ENCODE measurements at places on chromosomes 16 and 17.

GRCh38 chr17:34852614-34853013, 108.6 kb downstream of the CCT6B start:
- DNase-seq = no peak

- no peak for DNase-seq
Observed at GRCh38 chr16:67933805-67934204, 2.1 kb upstream of the CTRL start.

- DNase-seq = no peak
Observed at GRCh38 chr16:3878610-3879009, 1.9 kb downstream of the CREBBP start.

DNA sequence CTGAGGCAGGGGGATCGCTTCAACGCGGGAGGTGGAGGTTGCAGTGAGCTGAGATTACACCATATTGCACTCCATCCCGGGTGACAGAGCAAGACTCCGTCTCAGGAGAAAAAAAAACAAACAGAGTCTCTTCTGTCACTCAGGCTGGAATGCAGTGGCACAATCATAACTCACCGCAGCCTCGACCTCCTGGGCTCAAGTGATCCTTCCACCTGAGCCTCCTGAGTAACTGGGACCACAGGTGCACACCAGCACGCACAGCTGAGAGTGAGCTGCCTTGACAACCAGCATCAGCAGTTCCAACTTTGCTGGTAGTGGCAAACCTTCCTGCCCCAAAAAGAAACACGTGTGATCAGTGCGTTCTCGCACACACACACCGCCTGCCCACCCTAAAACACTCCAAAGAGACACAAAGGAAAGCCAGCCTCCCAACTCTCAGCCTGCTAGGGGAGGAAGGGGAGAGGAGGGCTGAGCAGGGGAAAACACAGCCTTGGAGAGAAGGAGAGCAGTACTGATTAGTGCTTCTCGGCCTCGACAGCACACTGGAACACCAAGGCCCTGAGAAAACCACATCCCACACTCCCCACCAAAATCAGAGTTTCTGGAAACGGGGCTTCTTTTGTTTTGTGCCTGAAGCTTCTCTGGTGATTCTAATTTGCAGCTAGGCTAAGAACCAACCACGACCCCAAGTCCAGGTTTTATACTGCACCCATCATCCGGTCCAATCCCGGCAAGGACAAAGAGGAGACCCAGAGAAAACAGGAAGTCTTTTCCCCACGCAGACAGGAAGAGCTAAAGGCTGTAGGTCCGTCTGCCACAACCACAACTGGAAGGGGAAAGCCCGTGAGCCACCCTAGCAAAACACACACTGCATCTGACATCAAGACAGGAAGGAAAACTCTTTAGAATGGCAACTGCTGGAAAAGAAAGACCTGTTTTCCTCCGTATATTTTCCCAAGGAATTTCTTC, 28.8 kb downstream of the ZCCHC14 start:
- peak; percentile 13 for DNase-seq

DNA sequence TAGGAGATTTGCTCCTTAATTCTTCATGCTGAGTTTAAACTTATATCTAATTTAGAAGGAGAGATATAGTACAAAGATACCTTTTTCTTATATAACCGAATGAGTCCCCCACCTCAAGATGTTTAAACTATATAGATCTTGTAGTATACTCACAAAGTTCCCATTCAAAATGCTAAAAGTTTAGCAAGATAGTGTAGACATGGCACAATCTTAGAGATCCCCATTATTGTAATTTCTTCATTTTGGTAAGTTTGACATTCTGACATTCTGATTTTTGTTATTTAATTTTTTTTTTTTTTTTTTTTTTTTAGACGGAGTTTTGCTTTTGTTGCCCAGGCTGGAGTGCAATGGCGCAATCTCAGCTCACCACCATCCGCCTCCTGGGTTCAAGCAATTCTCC, 22.8 kb downstream of the SNTB2 start:
- no peak for DNase-seq

- DNase-seq = no peak
Observed at GRCh38 chr17:61415374-61416210, 15.9 kb downstream of the TBX2 start.

GRCh38 chr16:22424161-22424937, 49.9 kb upstream of the CDR2 start:
- DNase-seq = no peak

DNA sequence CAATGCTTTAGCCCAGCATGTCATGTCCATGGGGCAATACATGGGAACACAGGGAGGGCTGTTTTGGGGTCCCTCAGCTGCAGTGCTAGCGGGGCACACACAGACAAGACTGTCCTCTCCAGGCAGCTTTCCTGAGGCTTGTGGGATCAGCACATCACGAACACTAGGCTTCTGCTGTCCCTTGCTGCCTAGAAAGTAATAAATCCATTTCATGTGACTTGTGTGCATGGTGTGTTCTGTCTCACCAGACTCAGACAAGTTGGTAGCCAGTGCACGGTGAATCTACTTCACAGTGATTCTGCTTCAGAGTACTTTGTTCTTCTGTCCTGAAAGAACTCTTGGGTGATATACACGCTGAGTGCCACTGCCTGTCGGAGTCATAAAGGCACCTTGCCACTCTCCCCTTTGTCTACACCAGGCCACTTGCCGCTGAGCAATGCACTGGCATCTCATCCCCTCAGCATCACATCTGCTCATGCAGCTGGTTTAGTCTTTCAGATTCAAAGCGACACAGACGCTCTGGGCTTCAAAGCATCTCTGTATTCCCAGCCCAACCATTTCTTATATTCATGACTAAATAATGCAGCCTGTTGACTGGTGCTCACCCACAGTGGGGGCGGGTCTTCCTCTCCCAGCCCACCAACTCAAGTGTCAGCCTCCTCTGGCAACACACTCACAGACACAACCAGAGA, 95.2 kb upstream of the COX10 start:
- DNase-seq = no peak

DNA sequence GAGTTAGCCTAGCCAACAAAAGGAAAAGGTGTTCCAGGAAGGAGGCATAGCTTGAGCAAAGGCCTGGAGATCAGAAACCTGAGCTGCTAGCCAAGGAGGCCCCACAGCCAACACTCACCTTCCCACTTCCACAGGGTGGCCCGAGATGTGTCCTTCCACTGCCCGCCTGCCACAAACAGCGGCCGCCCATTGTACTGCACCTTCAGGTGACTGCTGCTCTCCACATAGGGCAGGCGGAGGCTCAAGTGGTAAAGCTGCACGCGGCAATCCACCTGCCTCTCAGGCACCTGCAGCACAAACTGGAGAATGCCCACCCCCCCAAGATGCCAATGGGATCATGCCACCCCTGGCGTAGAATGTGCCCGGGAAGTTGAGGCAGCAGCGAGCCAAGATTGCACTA, 111.5 kb downstream of the RMI2 start:
- DNase-seq = no peak

DNA sequence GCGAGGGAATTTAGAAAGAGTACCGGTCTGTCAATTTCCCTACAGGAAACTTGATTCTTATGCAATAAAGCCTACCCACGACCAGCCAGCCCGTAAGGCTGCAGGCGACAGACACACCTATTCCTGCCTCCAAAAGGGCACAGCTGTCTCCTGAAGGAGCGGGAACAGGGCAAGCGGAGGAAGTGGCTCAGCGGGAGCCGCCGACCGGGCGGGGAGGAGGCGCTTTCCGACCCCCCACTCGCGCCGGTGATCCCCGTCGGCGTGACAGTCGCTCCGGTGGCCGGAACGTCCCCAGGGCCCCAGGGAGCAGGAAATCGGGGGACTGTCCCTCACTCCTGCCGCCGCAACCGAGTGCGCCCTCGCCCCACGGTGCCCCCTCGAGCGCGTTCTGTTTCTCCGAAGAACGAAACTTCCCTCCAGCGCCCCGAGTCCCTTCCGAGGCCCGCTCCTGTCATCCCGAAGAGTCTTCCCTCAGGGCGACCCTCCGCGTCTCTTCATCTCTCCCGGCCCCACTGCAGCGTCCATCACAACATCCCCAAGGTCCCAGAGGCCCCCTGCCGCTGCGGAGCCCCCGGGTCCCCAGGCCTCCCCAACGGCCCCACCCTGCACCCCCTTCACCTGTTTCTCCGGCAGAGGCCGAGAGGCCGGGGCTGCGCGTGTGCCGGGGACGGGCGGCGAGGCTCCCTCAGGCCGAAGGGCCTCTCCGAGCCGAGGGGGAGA, 421 bp downstream of the STAT3 start:
- no peak for DNase-seq

GRCh38 chr17:55745258-55745657, 5.6 kb upstream of the PCTP start:
- no peak for DNase-seq

DNA sequence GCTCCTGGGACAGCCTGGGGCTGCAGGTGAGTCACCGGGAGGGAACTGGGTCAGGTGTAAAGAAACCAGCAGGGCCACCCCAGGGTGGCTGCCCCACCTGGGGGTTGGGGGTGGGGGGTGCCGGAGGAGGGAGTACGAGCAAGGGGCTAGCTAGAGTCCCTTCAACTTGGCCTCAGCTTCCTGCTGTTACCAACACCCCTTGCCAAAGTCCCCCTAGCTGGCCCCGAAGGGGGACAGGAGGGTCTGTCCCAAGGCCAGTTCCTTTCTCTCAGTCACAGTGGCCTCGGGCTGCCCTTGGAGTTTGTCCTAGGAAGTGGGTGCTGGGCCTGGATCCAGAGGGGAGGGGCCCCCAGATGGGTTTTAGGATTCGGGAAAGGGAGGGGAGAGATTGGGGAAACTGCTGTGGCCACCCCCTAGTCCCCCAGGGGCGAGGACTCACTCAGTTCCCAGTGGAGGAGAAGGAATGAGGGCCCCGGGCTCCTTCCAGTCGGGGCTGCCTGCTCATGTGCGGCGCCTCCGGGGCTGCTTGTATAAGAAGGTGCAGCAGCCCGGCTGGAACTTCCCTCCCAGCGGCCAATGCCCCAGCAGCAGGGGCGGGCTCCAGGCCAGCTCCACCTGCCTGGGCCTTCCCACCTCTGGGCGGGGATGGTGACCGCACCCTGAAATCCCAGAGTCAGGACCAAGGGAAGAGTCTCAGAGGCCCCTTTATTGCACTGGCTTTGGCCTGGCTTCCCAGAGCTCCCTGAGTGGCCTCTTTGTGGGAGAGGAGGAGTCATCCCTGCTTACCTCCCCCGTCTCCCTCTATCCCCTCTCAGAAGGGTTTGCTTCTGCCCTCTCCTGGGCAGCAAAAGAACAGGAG, 7.3 kb downstream of the ARHGAP27 start:
- DNase-seq = no peak

GRCh38 chr17:6496640-6497441, 52.6 kb downstream of the PIMREG start:
- DNase-seq = no peak

DNA sequence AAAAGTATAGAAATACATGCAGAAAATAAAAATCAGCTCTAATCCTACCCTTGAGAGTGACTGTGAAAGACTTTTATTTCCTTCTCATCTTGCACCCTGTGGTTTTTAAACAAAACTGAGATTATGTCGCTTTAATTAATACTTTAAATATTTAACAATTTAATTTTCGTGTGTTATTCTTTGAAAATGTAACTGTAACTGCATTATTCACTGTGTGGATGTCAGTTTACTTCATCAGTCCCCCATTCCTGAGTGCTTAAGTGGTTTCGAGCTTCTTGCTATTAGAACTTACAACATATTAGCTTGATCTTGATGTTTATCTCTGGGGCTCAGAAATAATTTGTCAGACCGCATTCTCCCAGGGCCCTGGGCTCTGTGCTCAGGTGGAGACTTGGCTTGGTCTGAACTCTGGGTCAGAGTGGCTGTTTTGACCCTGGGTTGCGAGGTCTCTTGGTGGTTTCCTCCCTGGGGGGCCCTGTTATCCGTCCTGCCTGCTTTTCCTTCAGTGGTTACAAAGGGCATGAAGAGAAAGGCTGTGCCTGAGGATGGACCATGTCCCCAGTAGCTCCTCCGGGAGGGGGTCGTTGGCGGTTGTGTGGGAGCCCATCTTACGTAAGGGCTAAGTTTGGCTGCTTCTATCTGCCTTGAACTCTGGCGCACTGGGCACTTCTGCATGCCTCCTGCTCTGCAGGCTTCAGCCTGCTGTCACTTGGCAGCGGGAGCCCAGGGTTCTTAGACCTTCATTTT, 25.7 kb downstream of the AKAP1 start:
- DNase-seq = no peak

- DNase-seq = no peak
Observed at GRCh38 chr16:85072076-85072860, 40.0 kb downstream of the CIBAR2 start.

DNA sequence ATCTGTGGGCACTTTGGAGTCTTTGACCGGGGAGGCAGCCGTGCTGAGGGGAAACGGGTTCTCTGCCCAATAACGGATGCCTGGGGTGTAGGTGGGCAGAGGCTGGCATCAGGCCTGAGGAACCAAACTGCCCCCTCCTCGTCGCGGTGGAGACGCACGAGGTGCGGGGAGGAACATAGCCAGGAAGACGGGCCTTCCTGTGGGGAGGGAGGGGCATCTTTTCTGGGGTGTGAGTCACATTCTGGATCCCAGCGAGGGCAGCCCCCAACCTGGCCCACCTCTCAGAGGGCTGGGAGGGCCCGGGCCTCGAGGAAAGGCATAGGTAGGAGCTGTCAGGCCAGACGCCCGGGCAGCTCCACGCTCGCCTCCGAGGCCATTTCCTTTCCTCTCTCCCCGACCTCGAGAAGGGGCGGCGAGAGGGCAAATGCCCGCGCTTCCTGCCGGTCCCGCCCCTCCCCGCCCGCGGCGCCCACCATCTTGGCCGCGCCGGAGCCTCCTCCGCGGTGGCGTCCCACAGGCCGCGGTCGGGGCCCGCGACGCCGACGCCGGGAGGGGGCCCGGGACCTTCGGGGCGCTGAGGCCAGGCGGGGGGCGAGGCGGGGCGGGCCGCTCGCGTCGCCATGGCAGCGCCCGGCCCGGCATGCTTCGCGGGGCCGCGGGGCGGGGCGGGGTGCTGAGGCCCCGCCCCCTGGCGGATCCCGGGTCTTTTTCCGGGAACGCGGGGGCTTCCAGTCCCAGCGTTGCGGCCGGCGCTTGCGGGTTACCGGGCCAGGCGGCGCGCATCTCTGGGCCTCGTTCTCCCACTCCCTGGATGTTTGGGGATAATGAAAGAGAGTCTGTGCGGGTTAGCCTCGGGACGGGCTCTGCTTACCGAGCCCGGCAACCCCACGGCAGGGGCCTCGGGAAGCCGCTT, 13.2 kb downstream of the RAI1 start:
- peak; percentile 67 for DNase-seq

GRCh38 chr17:57875290-57876022, 25.6 kb upstream of the MRPS23 start:
- DNase-seq = no peak

- DNase-seq = no peak
Observed at GRCh38 chr17:57319806-57320205, 63.5 kb downstream of the MSI2 start.

Measured in activated effector memory CD4-positive, alpha-beta T cell treated with Interleukin-2 at 50 U/mL for 16 hours (primary cell).